ENCODE measurements at places on chromosomes 7 and 10. TPM values are rescaled to one million over a fixed set of nuclear protein-coding genes. Genes with fewer than 3 reads are reported as not detected.

The LAMB4 gene
- 0.10 TPM for total RNA-seq

The MINDY4 gene
- 9.5 TPM for total RNA-seq

The ZNF239 gene
- 5.0 TPM for total RNA-seq

The UTF1 gene
- total RNA-seq: not detected

The AEBP1 gene
- 165 TPM for total RNA-seq

The NUTM2E gene
- not detected for total RNA-seq

The CCDC7 gene
- 7.4 TPM for total RNA-seq

The PRKAR2B gene
- total RNA-seq: 11.1 TPM

The SEMA3D gene
- 0.05 TPM for total RNA-seq

The GARS1 gene
- total RNA-seq: 144 TPM

The NEUROG3 gene
- total RNA-seq: not detected

The SPDYE5 gene
- not detected for total RNA-seq

The LIPN gene
- total RNA-seq: not detected

The NPC1L1 gene
- total RNA-seq: not detected

The BICC1 gene
- total RNA-seq: 105 TPM

The VIPR2 gene
- total RNA-seq: not detected

The SDK1 gene
- 0.44 TPM for total RNA-seq

The FAM200A gene
- 3.6 TPM for total RNA-seq

The TLX1 gene
- total RNA-seq: not detected

The IL6 gene
- 5.2 TPM for total RNA-seq

The PPP1R17 gene
- total RNA-seq: not detected
